ENCODE measurements at places on chromosomes 7 and 10.
A peak's percentile ranks its signal among the peaks of the same experiment; 100 is the strongest.

GRCh38 chr10:95756041-95756761 is at the start of gene ENTPD1:
ENTPD1 (plus strand) TSS chr10:95756163; CDS start chr10:95756240, 77 bp downstream.
- H3K27me3 ChIP-seq: no peaks in the 10 kb centered on the region
- peaks cover 27% of the 10 kb centered on the region for H3K4me1 ChIP-seq
- no peak within 1 kb of the TSS for H3K27ac ChIP-seq

DNA sequence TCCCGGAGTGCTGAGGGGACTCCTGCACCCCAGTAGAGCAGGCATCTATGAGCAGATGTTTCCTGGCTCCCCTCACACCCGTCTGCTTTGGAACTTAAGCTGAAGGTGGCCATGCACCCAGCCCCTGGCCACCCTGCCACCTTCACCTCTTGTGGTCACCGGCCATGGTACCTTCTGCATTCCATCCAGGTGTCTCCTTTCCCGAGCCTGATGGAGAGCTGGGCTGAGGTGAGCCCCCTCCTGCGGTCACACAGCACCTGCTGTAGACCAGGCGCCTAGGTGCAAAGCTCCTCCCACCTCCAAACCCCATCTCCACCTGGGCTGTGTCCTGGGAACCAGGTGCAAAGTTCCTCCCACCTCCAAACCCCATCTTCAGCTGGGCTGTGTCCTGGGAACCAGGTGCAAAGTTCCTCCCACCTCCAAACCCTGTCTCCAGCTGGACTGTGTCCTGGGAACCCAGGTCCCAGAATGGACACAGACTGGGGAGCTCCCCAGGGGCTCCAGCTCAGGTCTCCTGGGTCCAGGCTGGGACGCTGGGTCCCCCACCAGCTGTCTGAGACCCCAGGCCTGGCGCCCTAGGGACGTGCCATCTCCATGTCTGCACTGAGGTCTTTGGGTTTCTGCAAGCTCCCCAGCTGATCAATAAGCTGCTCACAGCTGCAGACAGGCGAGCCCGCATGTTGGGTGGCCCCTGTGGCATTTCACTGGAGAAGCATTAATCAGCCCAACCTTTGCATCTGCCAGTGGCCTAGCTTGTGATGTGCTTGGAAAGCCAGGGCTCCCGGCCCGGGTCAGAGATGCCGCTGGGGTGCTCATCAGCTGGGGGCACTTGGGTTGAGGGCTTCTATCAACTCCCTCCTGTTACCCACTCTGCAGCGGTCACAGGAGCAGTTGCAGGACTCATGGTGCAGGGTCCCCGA is 61.2 kb upstream of the INPP5A start:
- H3K4me1 ChIP-seq: no peaks in the 10 kb centered on the region
- no peaks in the 10 kb centered on the region for H3K36me3 ChIP-seq
- H3K27me3 ChIP-seq: no peaks in the 10 kb centered on the region
- DNase-seq: no peak
- H3K27ac ChIP-seq: no peak overlapping the region

- DNase-seq: peak; percentile 2
- peak within 1 kb of the TSS; percentile 46 for H3K4me3 ChIP-seq
- peaks cover 23% of the 10 kb centered on the region for H3K36me3 ChIP-seq
Observed at GRCh38 chr10:100519311-100520051, at the start of gene SEC31B. SEC31B (minus strand) TSS chr10:100519861; CDS start chr10:100516952, 2,909 bp downstream.

- no peak for DNase-seq
- H3K4me3 ChIP-seq: no peak overlapping the region
- peaks cover 2% of the 10 kb centered on the region for H3K27me3 ChIP-seq
- no peaks in the 10 kb centered on the region for H3K4me1 ChIP-seq
Observed at GRCh38 chr7:95367606-95368005, 28.6 kb downstream of the PON3 start.

GRCh38 chr7:36462551-36463137 is 73.0 kb downstream of the ANLN start:
- H3K27me3 ChIP-seq: no peaks in the 10 kb centered on the region
- H3K36me3 ChIP-seq: no peaks in the 10 kb centered on the region
- DNase-seq: no peak
- no peak overlapping the region for H3K4me3 ChIP-seq

- no peaks in the 10 kb centered on the region for H3K27me3 ChIP-seq
- H3K27ac ChIP-seq: no peak overlapping the region
- DNase-seq: no peak
- no peaks in the 10 kb centered on the region for H3K36me3 ChIP-seq
- no peak overlapping the region for H3K4me3 ChIP-seq
Observed at GRCh38 chr10:87603769-87604168, 55.9 kb upstream of the PAPSS2 start.

DNA sequence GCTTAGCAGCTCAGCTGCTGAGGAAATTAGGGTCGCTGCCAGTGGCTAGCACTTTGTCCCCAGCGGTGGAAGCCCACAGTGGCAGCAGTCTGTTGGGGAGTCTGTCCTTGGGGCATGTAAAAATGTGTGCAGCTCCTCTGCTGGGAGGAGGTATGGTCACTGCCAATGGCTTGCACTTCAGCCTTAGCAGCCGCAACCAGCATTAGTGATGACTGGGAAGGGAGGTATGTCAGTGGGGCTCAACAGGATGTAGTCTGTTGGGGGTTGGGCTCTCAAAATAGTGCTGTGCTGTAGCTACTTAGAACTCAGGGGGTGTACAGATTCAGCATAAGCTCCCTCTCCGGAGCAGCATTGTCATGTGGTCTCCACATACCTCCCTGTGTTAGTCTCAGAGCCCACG is 189.9 kb downstream of the ZEB1 start:
- peaks cover 74% of the 10 kb centered on the region for H3K36me3 ChIP-seq
- no peak overlapping the region for H3K27ac ChIP-seq
- no peaks in the 10 kb centered on the region for H3K27me3 ChIP-seq

GRCh38 chr7:151893405-151893923 is 16.5 kb upstream of the PRKAG2 start:
- H3K36me3 ChIP-seq: no peaks in the 10 kb centered on the region
- no peak for DNase-seq
- H3K4me3 ChIP-seq: no peak overlapping the region
- no peak overlapping the region for H3K27ac ChIP-seq
- no peaks in the 10 kb centered on the region for H3K27me3 ChIP-seq
- peaks cover 8% of the 10 kb centered on the region for H3K4me1 ChIP-seq

DNA sequence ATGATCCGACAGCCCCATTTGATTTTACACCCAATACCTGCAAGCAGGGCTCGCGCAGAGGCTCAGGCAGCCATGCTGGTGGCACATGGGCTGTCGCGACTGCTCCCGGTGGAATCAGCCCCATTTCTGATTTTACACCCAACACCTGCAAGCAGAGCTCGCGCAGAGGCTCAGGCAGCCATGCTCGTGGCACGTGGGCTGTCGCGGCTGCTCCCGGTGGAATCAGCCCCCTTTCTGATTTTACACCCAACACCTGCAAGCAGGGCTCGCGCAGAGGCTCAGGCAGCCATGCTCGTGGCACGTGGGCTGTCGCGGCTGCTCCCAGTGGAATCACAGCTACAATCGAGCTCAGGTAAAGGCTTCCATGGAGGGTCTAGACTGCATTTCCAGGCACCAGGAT is 244.1 kb downstream of the PTPRN2 start:
- no peak overlapping the region for H3K4me3 ChIP-seq
- no peaks in the 10 kb centered on the region for H3K36me3 ChIP-seq
- DNase-seq: no peak

DNA sequence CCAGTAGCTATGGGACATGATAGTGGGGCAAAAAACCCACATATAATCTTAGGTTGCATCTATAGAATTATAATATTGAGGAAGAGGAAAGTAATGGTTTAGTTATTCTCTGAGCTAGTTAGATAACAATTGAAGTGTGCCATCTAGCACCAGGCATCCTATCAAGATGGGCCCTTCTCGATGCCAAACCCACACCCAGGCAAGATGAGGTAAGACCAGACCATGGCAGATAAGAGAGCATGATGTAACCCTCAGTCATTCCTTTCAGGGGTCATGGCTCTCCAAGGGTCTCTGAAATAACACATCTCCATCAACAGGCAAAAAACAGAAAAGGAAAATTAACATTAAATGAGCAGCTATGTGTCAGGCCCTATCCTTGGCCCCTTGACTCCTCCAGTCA is 128.7 kb downstream of the SH3PXD2A start:
- no peaks in the 10 kb centered on the region for H3K27me3 ChIP-seq
- no peak for DNase-seq
- H3K4me3 ChIP-seq: no peak overlapping the region
- no peak overlapping the region for H3K27ac ChIP-seq
- no peaks in the 10 kb centered on the region for H3K36me3 ChIP-seq

- H3K36me3 ChIP-seq: peaks cover 26% of the 10 kb centered on the region
- DNase-seq: no peak
- no peaks in the 10 kb centered on the region for H3K27me3 ChIP-seq
Observed at GRCh38 chr7:130909881-130910672, 176.1 kb upstream of the KLF14 start.

GRCh38 chr10:85532773-85533172 is 833.8 kb downstream of the GRID1 start:
- no peaks in the 10 kb centered on the region for H3K27me3 ChIP-seq
- no peaks in the 10 kb centered on the region for H3K36me3 ChIP-seq
- no peak for DNase-seq
- no peak overlapping the region for H3K27ac ChIP-seq
- no peak overlapping the region for H3K4me3 ChIP-seq
- H3K4me1 ChIP-seq: no peaks in the 10 kb centered on the region

- H3K4me1 ChIP-seq: no peaks in the 10 kb centered on the region
- DNase-seq: peak; percentile 3
- no peaks in the 10 kb centered on the region for H3K36me3 ChIP-seq
- H3K27ac ChIP-seq: no peak overlapping the region
Observed at GRCh38 chr7:4470246-4470645, 211.8 kb upstream of the FOXK1 start.

GRCh38 chr7:118312051-118312450 is 87.5 kb downstream of the ANKRD7 start:
- DNase-seq: no peak
- no peak overlapping the region for H3K4me3 ChIP-seq
- peaks cover 2% of the 10 kb centered on the region for H3K27me3 ChIP-seq
- no peaks in the 10 kb centered on the region for H3K4me1 ChIP-seq

DNA sequence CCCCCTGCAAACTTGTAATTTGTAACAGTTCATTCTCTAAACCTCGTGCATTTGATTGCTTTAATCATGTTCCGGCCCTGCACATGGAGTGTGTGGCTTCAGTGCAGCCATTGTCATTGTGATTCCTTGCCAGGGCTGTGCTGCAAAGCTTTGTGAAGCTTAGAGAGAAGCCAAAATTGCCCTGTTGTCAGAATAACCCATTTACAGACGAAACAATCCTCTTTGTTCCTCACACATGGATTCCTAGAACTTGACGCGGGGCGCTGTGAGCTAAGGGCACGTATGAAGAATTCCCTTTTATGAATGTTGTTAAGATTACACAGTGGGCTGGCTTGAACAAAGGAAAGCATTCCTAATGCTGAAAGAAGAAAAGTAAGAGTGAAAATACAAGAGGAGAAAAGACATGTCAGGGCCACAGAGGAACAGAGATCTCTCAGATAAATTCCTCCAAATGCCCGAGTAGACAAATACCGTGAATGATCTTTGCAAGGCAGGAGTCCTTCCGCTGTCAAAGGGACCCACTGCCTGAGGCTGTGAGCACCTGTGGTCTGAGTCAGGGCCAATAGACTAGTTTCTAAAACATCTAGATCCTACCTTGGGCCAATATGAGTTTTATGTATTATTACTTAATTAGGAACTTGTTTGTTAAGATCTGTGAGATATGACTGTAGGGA is 205.4 kb upstream of the C7orf33 start:
- no peaks in the 10 kb centered on the region for H3K4me1 ChIP-seq
- H3K36me3 ChIP-seq: no peaks in the 10 kb centered on the region
